Spinal cord (tissue), 10 donors: ENCODE measurements at places on chromosomes 2 and 18. TPM values are rescaled to one million over a fixed set of nuclear protein-coding genes. Genes with fewer than 3 reads are reported as not detected.

NT5DC4 gene
- polyA plus RNA-seq = not detected

LYPD1 gene
- 133 TPM for polyA plus RNA-seq

SERPINE2 gene
- polyA plus RNA-seq = 179 TPM

ZNF804A gene
- 10.9 TPM for polyA plus RNA-seq

ALK gene
- polyA plus RNA-seq = 16.7 TPM

EVA1A gene
- polyA plus RNA-seq = 1.0 TPM

MAL gene
- polyA plus RNA-seq = 8.2 TPM

TMEM198 gene
- polyA plus RNA-seq = 19.0 TPM

CTIF gene
- polyA plus RNA-seq = 105 TPM

ARHGAP28 gene
- 9.3 TPM for polyA plus RNA-seq

CCL20 gene
- 0.49 TPM for polyA plus RNA-seq

ST3GAL5 gene
- 120 TPM for polyA plus RNA-seq

POTEI gene
- 1.1 TPM for polyA plus RNA-seq

LRP2 gene
- polyA plus RNA-seq = 3.3 TPM

DBI gene
- 785 TPM for polyA plus RNA-seq

RUFY4 gene
- polyA plus RNA-seq = 0.67 TPM

MSH6 gene
- polyA plus RNA-seq = 40.0 TPM

ZNF512 gene
- 59.5 TPM for polyA plus RNA-seq

POTEF gene
- polyA plus RNA-seq = 0.38 TPM

GAREM1 gene
- 13.6 TPM for polyA plus RNA-seq

SGPP2 gene
- 4.4 TPM for polyA plus RNA-seq

CAMKMT gene
- 16.6 TPM for polyA plus RNA-seq
